ENCODE measurements at places on chromosomes 13 and 19. TPM values are rescaled to one million over a fixed set of nuclear protein-coding genes. Genes with fewer than 3 reads are reported as not detected.

DNA sequence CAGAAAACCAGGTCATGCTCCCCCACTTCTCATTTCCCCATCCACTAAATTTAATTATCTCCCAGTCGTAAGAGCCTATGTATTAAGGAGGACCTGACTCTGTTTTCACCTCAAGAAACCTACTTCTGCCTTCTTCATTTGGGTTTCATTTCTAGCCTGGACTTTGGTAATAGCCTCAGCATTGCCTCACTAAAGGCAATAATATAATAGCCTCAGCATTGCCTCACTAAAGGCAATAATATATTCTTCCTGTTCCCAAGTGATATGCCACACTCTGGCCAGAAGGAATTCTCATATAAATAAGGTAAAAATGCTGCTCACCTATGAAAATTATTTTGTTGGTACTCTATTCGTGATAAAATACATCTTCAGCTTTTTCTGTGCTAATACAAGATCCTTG is 993.9 kb downstream of the EFNB2 start:
- H3K27me3 ChIP-seq = no peaks in the 10 kb centered on the region
- DNase-seq = no peak
- H3K36me3 ChIP-seq = no peaks in the 10 kb centered on the region
- no peak overlapping the region for H3K4me3 ChIP-seq
- H3K27ac ChIP-seq = no peak overlapping the region

- no peak overlapping the region for H3K27ac ChIP-seq
- no peaks in the 10 kb centered on the region for H3K4me1 ChIP-seq
- no peak for DNase-seq
- H3K27me3 ChIP-seq = no peaks in the 10 kb centered on the region
- H3K36me3 ChIP-seq = no peaks in the 10 kb centered on the region
- H3K4me3 ChIP-seq = no peak overlapping the region
These were observed 1.8 kb downstream of the CDX2 start for GRCh38 chr13:27967203-27967735.

DNA sequence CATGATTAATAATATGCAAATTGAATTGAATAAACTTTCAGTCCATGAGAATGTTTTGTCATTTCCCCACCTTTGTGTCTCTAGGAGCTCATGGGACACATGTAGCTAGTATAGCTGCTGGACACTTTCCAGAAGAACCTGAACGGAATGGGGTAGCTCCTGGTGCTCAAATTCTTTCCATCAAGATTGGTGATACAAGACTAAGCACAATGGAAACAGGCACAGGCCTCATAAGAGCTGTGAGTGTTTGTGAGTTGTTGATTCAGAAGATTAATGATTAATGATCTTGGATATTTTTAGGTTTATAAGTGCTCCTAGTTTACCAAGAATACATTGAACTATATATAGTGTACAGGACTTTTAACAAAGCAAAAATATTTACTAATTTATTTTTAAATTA is 30.1 kb downstream of the TPP2 start:
- H3K27ac ChIP-seq = no peak overlapping the region
- peaks cover 62% of the 10 kb centered on the region for H3K36me3 ChIP-seq
- H3K4me3 ChIP-seq = no peak overlapping the region
- no peaks in the 10 kb centered on the region for H3K27me3 ChIP-seq
- no peak for DNase-seq
- no peaks in the 10 kb centered on the region for H3K4me1 ChIP-seq

GRCh38 chr13:70324519-70324918 is 216.3 kb upstream of the KLHL1 start:
- H3K27ac ChIP-seq = no peak overlapping the region
- H3K36me3 ChIP-seq = no peaks in the 10 kb centered on the region
- H3K4me3 ChIP-seq = no peak overlapping the region
- H3K27me3 ChIP-seq = no peaks in the 10 kb centered on the region

GRCh38 chr19:5046339-5047039 is 77.6 kb downstream of the KDM4B start:
- peak overlapping the region; percentile 90 for H3K27ac ChIP-seq
- no peaks in the 10 kb centered on the region for H3K36me3 ChIP-seq
- H3K4me1 ChIP-seq = peaks cover 66% of the 10 kb centered on the region
- peak overlapping the region; percentile 28 for H3K4me3 ChIP-seq
- DNase-seq = peak; percentile 81
- H3K27me3 ChIP-seq = no peaks in the 10 kb centered on the region

DNA sequence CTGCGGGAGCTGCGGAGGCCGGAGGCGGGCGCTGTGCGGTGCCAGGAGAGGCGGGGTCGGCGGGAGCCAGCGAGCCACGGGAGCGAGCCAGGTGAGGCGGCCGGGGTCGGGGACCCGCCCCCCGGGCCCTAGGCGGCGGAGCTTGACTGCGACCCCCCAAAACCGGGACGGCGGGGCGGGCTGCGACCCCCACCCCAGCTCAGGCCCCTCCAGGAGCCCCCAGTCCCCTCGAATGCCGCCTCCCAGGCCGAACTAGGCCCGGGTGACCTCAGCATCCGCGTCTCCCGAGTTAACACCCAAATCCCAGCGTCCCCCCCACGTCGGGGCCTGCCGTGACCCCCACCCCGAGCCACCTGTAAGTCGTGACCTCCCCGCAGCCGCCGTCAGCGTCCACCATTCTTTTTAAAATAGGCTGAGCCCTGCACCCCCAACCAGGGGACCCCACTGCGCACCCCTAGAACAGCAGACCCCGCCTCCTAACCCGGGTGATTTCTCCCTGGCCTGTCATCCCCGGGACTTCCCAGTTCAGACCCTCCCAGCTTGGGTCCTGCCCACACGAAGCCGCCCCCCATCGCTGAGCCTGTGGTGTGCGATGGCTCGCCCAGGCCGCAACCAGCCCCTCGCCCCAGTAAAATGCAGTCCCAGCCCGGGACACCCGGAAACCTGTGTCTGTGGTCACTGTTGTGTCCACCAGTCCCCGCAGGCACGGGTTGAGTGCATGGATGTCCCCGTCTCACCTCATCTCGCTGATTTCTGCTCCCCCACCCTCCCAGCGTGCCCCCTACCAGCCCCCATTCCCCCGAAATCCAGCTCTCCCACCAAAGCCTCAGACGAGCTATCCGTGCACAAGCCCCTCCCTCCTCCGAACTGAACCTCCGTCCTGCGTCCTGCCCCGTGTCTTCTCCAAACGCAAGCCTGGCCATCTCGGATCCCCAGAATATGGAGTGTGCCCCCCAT is 551 bp downstream of the FZR1 start:
- no peaks in the 10 kb centered on the region for H3K36me3 ChIP-seq
- H3K27me3 ChIP-seq = no peaks in the 10 kb centered on the region
- peak overlapping the region; percentile 88 for H3K4me3 ChIP-seq
- peak overlapping the region; percentile 57 for H3K27ac ChIP-seq
- peaks cover 19% of the 10 kb centered on the region for H3K4me1 ChIP-seq

DNA sequence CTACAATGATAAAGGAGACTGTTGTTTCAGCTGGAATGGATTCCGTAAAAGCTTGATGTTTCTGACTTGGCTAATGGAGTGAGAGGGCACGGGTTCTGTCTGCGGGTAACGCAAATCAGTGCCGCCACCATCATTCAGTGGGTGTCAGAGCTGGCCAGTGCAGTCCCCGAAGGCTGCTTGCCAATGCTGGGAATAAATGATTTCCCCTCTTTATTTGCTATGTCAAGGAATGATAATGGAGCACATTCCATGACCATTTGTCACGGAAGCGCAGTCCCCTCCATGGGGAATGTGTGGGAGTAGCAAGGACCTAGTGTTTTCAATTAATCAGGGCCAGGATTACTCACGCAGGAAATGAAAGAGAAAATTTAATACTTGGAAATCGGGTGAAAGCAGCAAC is 899.3 kb downstream of the UQCRFS1 start:
- no peak for DNase-seq
- no peak overlapping the region for H3K27ac ChIP-seq
- no peaks in the 10 kb centered on the region for H3K36me3 ChIP-seq
- no peaks in the 10 kb centered on the region for H3K27me3 ChIP-seq

GRCh38 chr13:87680298-87680697 is 9.1 kb downstream of the SLITRK5 start:
- no peak overlapping the region for H3K4me3 ChIP-seq
- no peaks in the 10 kb centered on the region for H3K27me3 ChIP-seq
- peak overlapping the region; percentile 81 for H3K27ac ChIP-seq
- no peaks in the 10 kb centered on the region for H3K36me3 ChIP-seq
- DNase-seq = peak; percentile 77

- no peak overlapping the region for H3K4me3 ChIP-seq
- H3K4me1 ChIP-seq = no peaks in the 10 kb centered on the region
- H3K27ac ChIP-seq = no peak overlapping the region
- H3K36me3 ChIP-seq = no peaks in the 10 kb centered on the region
- no peak for DNase-seq
These were observed 58.8 kb downstream of the UQCRFS1 start for GRCh38 chr19:29154163-29154562.

DNA sequence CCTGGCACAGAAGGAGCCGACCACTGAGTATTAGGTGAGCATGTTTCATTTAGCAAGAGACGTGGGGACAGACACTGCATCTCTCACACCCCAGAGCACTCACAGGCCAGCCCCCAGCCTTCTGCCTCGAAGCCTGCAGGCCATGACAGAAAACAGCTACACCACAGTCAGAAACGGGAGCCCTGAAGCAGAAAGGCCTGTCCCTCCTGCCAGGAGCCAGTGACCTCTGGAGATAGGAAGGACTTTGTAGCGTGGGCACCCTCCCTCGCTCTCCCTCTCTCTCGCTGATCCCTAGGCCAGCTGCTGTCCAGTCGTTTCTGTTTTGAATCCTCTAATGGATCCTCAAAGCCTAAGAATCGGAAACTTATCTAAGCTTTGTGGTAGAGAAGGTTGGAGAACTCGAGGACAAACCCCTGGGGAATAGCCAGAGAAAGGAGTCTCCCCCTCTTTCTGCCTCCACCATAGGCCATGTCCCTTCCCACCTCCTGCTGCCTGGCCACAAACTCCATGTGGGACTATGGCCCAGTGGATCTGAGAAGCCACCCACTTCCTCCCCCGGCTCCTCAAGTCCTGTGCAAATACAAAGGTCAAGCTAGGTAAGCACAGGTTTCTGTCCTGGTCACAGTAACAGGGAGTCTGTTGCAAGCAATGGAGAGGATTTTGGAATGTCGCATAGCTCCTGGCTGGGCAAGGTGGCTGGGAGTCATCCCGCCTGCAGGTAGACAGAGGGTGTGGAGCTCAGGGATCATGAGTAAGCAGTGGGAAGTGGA is 95.1 kb downstream of the NUFIP1 start:
- H3K27me3 ChIP-seq = no peaks in the 10 kb centered on the region
- no peak overlapping the region for H3K27ac ChIP-seq
- no peaks in the 10 kb centered on the region for H3K4me1 ChIP-seq
- no peak for DNase-seq

DNA sequence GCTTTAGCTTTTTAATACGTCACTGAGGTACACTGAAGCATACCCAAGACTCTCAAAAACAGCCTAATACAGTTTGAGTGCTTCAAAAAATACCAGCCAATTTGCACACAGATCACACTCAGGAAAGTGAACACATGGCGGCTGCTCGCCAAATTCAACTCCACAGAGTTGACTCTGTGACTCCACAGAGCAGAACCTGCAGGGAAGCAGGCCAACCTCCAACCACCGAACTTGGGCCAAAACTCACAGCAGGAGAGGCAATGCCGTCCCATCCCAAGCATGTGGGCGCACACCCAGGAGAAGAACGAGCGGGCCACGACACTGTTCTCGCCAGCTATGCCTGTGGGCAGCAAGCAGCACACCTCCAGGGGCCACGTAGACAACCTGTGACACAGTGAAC is 21.1 kb downstream of the ELL start:
- H3K4me3 ChIP-seq = no peak overlapping the region
- no peaks in the 10 kb centered on the region for H3K36me3 ChIP-seq
- no peak overlapping the region for H3K27ac ChIP-seq
- H3K4me1 ChIP-seq = peaks cover 57% of the 10 kb centered on the region
- no peak for DNase-seq

GRCh38 chr19:28504139-28504538 is 708.8 kb downstream of the UQCRFS1 start:
- H3K36me3 ChIP-seq = no peaks in the 10 kb centered on the region
- H3K4me3 ChIP-seq = no peak overlapping the region
- no peak overlapping the region for H3K27ac ChIP-seq
- H3K4me1 ChIP-seq = no peaks in the 10 kb centered on the region
- DNase-seq = no peak

- no peaks in the 10 kb centered on the region for H3K4me1 ChIP-seq
- H3K27me3 ChIP-seq = no peaks in the 10 kb centered on the region
- no peak overlapping the region for H3K27ac ChIP-seq
- H3K36me3 ChIP-seq = no peaks in the 10 kb centered on the region
These were observed 1697.7 kb downstream of the EFNB2 start for GRCh38 chr13:104837756-104838155.

GRCh38 chr19:1490311-1491113 is at the start of gene PCSK4:
Gene PCSK4, minus strand, starts transcription at chr19:1490350. Its CDS starts 4 bp downstream, at chr19:1490346.
- peaks cover 16% of the 10 kb centered on the region for H3K4me1 ChIP-seq
- peak; percentile 99 for DNase-seq
- no peaks in the 10 kb centered on the region for H3K27me3 ChIP-seq
- H3K4me3 ChIP-seq = peak within 1 kb of the TSS; percentile 78
- 0 out of 2 replicates have a peak within 1 kb of the TSS, but pooled peaks have one; percentile 6 for H3K27ac ChIP-seq

GRCh38 chr19:24048261-24048660 is 38.7 kb upstream of the ZNF254 start:
- H3K36me3 ChIP-seq = peaks cover 35% of the 10 kb centered on the region
- no peak overlapping the region for H3K4me3 ChIP-seq
- H3K4me1 ChIP-seq = no peaks in the 10 kb centered on the region
- no peaks in the 10 kb centered on the region for H3K27me3 ChIP-seq
- DNase-seq = peak; percentile 17

APLP1 gene
- 9.9 TPM for total RNA-seq

TEX26 gene
- not detected for total RNA-seq

SYMPK gene
- total RNA-seq = 28.3 TPM

ANGPTL8 gene
- not detected for total RNA-seq

LSR gene
- 0.63 TPM for total RNA-seq

OR4F17 gene
- total RNA-seq = not detected

GIPR gene
- total RNA-seq = 3.9 TPM

SPACA4 gene
- total RNA-seq = not detected

CEBPG gene
- total RNA-seq = 42.7 TPM
